ENCODE measurements at places on chromosomes 3 and 15.
A peak's percentile ranks its signal among the peaks of the same experiment; 100 is the strongest.

- H3K4me1 ChIP-seq: peaks cover 56% of the 10 kb centered on the region
- no peak for DNase-seq
Observed at GRCh38 chr3:123412076-123412475, 36.8 kb downstream of the ADCY5 start.

GRCh38 chr3:139909811-139910210 lies 25.2 kb upstream of the CLSTN2 start:
- H3K4me3 ChIP-seq: no peak overlapping the region
- DNase-seq: no peak
- H3K36me3 ChIP-seq: no peaks in the 10 kb centered on the region

DNA sequence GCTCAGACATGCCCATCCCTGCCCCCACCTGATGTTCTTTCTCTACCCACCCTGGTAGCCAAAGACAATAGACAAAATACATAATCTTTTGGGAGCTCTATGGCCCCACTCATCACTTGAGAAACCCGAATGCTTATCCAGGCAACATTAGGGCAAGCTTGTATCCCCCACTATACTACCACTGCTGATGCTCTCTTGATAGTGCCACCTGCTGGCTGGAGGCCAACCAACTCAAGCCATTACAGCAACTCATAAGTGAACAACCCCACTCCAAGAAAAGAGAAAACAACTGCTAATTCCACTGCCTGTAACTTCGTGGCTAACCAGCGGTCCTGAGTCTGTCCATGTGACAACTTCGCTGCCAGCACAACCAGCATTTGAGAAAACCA lies 342.5 kb upstream of the TGFBR2 start:
- H3K36me3 ChIP-seq: no peaks in the 10 kb centered on the region
- peaks cover 6% of the 10 kb centered on the region for H3K4me1 ChIP-seq
- DNase-seq: no peak
- no peaks in the 10 kb centered on the region for H3K27me3 ChIP-seq

DNA sequence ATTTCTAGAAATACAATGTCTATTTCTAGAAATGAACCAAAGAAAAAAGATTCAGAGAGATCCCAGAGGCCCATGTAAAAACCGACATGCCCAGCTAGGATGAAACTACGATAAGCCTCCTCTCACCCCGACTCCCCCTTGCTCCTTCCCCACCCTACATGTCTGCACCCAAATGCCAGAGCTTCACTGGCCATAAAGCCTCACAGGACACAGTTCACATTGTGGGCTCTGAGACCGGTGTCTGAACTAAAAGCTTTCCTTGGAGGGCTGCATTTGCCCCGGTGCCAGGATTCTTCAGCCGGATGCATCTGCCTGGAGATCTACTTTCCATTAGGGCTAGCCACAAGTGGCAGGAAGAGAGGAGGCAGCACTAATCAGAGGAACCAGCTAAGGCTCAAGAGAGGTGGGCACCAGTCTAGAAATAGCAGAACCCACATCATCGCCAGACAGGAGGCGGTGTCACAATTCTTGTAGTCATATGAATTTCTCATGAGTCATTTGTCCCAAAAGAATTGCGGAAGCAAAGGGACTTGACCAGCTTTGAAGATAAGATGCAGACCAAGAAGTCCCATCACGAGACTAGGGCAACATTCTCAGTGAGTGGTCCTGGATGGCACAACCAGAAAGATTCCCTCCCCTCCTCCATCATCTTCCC lies 353.6 kb downstream of the NTRK3 start:
- DNase-seq: no peak
- H3K36me3 ChIP-seq: no peaks in the 10 kb centered on the region
- no peaks in the 10 kb centered on the region for H3K4me1 ChIP-seq
- H3K4me3 ChIP-seq: no peak overlapping the region

DNA sequence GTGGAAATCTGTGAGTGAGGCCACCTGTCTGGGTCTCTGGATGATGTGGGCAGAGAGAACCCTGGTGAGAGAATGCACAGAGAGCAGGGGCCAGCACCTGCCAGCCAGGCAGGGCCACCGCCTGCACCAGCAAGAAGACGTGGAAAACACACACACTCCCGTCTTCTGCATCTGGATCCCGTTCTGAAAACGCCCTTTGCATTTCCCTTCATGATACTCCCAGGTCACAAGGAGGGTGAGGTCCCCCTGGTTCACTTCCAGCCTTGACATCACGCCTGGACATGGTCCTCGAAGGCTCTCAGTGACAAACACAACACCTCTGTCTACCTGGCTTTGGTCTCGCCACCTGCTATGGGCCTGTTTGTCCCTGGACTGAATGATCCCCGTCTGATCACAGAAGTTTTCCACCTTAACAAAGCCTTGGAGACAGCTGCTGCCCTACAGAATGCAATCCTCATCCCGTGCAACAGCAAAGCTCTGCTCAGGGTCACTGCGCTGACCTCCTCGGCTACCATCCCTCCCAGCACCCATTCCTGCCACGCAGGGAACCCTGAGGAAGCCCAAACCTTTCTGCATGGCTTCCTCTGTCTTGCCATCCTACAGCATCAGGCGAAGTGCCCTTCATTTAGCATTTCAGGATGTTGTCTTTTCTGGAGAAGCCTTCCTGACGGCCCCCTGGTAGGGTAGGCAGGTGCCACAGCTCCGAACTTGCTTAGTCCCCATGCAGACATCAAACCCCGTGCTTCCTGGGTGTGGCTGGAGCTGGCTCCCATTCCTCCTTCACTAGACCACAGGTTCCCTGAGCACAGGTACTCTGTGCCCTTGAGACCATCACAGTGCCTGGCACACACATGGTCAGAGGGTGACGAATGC lies 122.5 kb downstream of the ATP10A start:
- no peak overlapping the region for H3K4me3 ChIP-seq
- H3K27me3 ChIP-seq: no peaks in the 10 kb centered on the region
- H3K4me1 ChIP-seq: no peaks in the 10 kb centered on the region
- no peaks in the 10 kb centered on the region for H3K36me3 ChIP-seq

DNA sequence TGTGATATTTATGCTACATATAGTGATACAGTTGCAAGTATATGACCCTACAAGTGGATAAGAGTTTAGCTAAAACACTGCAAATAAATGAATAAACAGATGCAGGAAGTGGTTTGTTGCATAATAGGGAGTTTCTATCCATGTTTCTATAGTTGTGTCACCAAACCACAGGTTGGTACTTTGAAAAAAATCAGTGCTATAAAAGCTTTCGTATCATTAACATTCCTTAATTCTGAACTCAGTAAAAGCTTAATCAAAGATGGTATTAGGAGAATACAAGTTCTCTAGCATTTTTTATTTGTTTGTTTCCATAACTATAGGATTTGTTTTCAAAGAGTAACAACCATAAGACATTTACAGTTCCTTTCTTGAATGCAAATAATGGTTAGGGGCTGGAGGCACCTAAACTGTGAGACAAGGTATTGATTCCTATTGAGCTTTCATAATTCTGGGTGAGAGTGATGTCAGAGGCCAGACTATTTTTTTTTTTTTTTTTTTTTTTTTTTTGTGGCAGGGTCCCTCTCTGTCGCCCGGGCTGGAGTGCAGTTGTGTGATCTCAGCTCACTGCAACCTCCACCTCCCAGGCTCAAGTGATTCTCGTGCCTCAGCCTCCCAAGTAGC lies 29.6 kb downstream of the CPOX start:
- no peak for DNase-seq
- H3K27me3 ChIP-seq: no peaks in the 10 kb centered on the region
- H3K4me3 ChIP-seq: no peak overlapping the region

GRCh38 chr15:79858469-79858868 lies 38.3 kb downstream of the MTHFS start:
- H3K27me3 ChIP-seq: no peaks in the 10 kb centered on the region
- peaks cover 4% of the 10 kb centered on the region for H3K4me1 ChIP-seq
- no peaks in the 10 kb centered on the region for H3K36me3 ChIP-seq
- DNase-seq: no peak
- peak overlapping the region; percentile 7 for H3K27ac ChIP-seq
- H3K4me3 ChIP-seq: no peak overlapping the region

DNA sequence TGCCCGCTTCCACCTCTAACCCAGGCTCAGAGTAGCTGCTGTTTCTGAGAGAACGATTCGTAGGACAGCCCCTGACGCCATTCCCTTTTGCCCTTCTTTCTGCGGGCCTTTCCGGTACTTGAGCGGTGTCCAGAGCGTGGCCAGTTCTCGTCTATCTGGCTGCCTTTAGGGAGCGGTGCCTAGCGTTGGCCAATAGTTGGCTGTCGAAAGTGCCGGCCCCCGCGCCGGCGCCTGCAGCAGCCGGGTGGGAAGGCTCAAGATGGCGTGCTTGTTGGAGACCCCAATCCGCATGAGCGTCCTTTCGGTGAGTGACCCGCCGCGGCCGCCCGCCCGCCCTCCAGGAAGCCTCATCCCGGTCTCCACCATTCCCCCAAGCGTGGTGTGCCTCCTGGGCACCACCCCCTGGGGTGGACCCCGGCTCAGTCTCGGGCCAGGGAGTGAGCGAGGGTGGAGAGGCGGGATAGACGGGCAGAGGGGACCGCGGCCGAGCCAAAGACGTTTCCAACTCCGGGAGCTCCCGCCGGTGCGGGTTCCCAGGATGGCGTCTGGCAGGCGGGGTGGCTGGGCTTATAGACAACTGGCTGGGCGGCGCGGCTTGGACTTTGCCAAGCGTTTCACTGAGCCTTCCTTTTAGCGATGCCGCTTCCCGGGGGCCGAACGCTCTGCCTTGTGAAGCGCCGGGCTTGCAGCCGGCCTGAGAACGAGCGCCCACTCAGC lies at the start of gene ARMC8:
Gene ARMC8, plus strand, starts transcription at position 6 of the 717 bp plus-strand sequence. Its CDS starts 254 bp downstream, at position 260.
- peaks cover 8% of the 10 kb centered on the region for H3K27me3 ChIP-seq
- H3K27ac ChIP-seq: peak within 1 kb of the TSS; percentile 96
- peak within 1 kb of the TSS; percentile 97 for H3K4me3 ChIP-seq
- no peaks in the 10 kb centered on the region for H3K4me1 ChIP-seq

DNA sequence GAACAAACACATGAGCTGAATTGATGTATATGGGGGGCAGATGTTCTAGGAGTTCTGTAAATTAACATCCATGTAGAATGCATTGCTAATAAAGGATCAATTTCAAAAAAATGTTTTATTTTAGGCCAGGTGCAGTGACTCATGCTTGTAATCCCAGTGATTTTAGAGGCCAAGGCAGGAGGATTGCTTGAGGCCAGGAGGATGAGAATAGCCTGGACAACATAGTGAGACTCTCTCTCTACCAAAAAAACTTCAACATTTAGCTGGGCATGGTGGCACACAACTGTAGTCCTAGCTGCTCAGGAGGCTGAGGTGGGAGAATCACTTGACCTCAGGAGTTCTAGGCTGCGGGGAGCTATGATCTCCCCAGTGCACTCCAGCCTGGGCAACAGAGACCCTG lies 6.5 kb upstream of the NUP210 start:
- no peaks in the 10 kb centered on the region for H3K27me3 ChIP-seq
- no peak overlapping the region for H3K27ac ChIP-seq
- no peaks in the 10 kb centered on the region for H3K4me1 ChIP-seq

DNA sequence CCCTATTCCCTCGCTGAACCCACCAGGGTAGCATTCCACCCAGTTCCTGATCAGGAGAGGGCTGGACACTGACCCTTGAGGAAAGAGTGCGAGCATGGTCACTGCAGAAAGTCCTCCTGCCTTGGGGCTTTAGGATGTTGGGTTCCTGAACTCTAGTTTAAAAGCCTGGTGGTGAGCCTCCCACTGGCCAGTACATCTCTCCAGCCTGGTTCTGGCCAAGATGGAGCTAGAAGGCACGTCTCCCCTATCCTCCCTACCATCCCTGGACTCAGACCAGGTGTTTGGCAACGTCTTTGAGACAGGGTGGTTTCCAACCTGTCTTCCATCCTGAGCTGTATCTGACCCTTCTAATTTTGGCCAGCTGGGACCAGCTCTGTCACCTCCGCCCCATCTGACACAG lies 31.4 kb downstream of the NBEAL2 start:
- H3K27ac ChIP-seq: no peak overlapping the region
- H3K4me3 ChIP-seq: no peak overlapping the region
- peaks cover 63% of the 10 kb centered on the region for H3K36me3 ChIP-seq
- H3K4me1 ChIP-seq: peaks cover 3% of the 10 kb centered on the region

DNA sequence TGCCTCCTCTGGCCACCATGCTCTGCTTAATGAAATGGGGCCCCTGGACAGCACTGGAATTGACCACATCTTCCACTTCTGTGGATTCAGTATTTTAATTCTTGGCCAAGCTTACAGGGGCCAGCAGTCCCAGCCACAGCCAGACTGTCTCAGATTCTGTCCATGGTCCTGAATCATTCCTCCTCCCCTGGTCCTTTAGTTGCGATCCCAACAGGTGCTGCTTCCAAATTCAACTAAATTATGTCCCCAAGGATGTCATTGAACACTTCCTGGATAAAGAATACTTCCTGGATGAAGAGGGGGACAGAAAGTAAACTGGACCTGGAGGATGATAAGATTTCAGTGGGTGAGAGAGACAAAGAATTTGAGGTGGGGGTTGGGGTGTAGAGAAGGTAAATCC lies 111.1 kb upstream of the FOXB1 start:
- no peaks in the 10 kb centered on the region for H3K36me3 ChIP-seq
- no peak overlapping the region for H3K27ac ChIP-seq
- no peak for DNase-seq
- H3K27me3 ChIP-seq: no peaks in the 10 kb centered on the region

GRCh38 chr3:114758831-114759699 lies 388.0 kb downstream of the ZBTB20 start:
- peak; percentile 43 for DNase-seq
- peaks cover 3% of the 10 kb centered on the region for H3K4me1 ChIP-seq
- H3K36me3 ChIP-seq: no peaks in the 10 kb centered on the region
- H3K4me3 ChIP-seq: peak overlapping the region; percentile 18
- no peak overlapping the region for H3K27ac ChIP-seq
- H3K27me3 ChIP-seq: no peaks in the 10 kb centered on the region

DNA sequence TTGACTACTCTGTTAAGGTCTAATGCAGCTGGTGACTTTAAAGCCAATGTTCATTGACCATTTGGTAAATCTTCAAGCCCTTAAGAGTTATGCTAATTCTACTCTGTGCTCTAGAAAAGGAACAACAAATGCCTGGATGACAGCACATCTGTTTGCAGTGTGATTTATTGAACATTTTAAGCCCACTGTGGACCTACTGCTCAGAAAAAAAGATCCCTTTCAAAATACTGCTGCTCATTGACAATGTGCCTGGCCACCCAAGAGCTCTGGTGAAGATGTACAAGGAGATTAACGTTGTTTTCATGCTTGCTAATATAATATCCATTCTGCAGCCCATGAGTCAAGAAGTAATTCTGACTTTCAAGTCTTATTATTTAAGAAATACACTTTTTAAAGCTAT lies 110.8 kb downstream of the TBC1D5 start:
- no peak overlapping the region for H3K27ac ChIP-seq
- H3K27me3 ChIP-seq: no peaks in the 10 kb centered on the region
- no peaks in the 10 kb centered on the region for H3K4me1 ChIP-seq
- no peaks in the 10 kb centered on the region for H3K36me3 ChIP-seq

DNA sequence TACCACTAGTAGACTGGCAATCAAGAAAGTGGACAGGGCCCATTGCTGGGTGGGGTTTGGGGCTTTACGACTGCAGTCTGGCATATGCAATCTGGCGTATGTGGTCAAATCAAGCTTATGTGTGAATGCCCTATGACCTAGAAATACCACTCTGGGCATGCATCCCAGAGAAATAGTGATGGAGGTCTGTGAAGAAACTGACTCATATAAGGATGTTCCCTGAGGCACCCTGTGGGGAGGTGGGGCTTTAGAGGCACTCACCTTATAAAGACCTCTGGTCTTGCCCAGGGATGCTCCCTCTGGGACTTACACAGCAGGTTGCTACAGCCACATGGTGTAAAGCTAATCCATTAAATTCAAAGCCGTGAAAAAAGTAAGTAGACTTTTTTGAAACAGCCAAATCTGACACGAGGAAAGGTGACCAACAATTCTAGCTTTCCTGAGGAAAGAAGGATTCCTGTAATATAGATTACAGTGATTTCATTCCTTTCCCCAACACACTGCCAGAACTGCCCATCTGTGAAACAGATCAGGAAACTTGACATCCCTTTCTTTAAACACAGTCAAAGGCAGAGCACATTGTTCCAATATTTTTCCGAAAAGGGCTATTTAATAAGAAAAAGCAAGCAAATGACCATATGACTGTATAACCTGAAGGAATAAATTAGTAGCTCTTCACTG lies 13.6 kb downstream of the RARRES1 start:
- H3K27me3 ChIP-seq: no peaks in the 10 kb centered on the region
- no peak overlapping the region for H3K27ac ChIP-seq
- H3K4me3 ChIP-seq: no peak overlapping the region
- no peak for DNase-seq

All from small intestine (tissue), 16 donors.